Forelimb muscle (tissue), 1 donor: ENCODE measurements at places on chromosomes 11 and 22. TPM values are rescaled to one million over a fixed set of nuclear protein-coding genes. Genes with fewer than 3 reads are reported as not detected.

The CNTN5 gene
- polyA plus RNA-seq: 4.2 TPM

The PNPLA5 gene
- polyA plus RNA-seq: not detected

The EEF1G gene
- 3,650 TPM for polyA plus RNA-seq

The SEPTIN5 gene
- 130 TPM for polyA plus RNA-seq

The TIMP3 gene
- 89.6 TPM for polyA plus RNA-seq

The MS4A15 gene
- polyA plus RNA-seq: not detected
